ENCODE measurements at places on chromosomes 6 and 20.

- DNase-seq: no peak
Measured at GRCh38 chr20:51116765-51117686, 94.1 kb upstream of the KCNG1 start.

DNA sequence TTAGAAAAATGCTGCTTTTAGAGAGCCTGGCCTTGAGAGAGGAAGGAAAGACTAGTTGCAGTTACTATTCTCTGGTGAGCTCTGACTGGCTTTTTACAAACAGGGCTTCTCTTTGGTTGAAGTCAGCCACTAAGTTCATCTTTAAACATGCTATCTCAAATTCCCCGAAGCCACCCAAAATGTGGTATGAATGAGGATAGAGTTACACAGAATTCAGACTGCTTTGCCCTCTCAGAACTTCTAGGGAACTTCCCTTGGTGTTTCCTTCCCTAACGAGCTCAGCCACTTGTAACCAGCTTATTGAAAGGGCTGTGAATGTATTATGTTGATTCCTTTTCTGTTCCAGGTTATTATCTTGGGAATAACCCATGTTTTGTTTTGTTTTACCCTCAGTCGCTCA lies 73.5 kb downstream of the EFHC1 start:
- DNase-seq: no peak

DNA sequence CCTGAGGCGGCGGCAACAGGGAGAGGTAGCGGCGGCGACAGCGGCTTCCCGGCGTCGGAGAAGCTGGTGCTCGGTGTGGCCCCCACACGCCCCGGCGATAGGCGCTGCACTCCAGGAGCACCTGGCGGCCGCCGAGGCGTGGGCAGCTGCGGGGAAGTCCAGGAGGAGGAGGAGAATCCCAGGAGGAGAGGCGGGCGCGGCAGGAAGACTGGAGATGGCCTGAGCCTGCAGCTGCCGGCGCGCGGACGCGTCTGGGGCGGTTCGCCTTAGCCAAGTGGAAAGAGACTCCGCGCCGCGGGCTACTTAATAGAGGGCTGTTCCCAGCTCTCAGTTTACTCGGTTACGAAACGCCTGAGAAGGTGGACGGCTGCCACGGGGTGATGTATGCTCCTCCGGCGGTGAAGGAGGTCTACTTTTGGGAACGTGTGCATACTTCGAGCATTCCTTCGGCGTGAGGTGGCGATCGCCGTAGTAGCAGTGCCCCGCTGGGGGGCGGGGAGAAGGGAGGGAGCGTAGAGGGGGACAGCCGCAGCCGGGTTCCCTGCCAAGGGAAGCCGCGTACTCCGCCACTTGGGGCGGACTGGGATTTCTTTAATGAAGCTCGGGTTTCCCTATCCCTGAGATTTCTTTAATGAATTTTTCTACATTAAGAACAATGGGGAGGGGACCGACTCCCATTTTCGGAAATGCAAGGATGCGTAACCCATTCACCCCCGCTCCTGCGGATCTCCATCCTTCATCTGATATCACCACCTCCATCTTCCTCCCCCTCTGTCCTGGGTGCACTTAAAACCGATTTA lies at the start of gene COL12A1:
COL12A1 (minus strand) TSS at position 278 of the 800 bp plus-strand sequence. CDS start 3,261 bp downstream, outside the sequence.
- DNase-seq: peak; percentile 99

- no peak for DNase-seq
Measured at GRCh38 chr6:84314377-84314898, 87.0 kb upstream of the CEP162 start.

DNA sequence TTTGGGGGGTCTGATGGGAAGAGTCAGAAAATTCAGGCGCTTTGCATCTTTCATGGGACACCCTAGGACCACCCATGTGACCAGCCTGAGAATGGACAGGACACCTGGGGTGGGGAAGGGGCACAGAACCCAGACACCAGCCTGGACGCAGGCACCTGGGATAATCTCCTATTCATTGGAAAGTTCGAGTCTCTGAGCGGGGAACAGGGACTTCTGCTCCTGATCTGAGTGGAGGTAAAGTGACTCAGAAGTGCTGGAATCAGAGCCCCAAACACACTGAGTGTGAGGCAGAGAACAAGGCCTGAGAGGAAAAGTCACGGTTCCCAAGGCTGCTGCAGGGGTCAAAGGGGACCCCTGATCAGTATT lies 1.4 kb downstream of the HLA-B start:
- DNase-seq: no peak

Data from SJSA1 (cell line).